ENCODE measurements at places on chromosomes 13 and 19.
A peak's percentile ranks its signal among the peaks of the same experiment; 100 is the strongest.

- no peak for DNase-seq
Measured at GRCh38 chr19:40600570-40601133, 517 bp upstream of the LTBP4 start.

GRCh38 chr13:106621833-106622232 lies 53.9 kb upstream of the ARGLU1 start:
- DNase-seq, result no peak

DNA sequence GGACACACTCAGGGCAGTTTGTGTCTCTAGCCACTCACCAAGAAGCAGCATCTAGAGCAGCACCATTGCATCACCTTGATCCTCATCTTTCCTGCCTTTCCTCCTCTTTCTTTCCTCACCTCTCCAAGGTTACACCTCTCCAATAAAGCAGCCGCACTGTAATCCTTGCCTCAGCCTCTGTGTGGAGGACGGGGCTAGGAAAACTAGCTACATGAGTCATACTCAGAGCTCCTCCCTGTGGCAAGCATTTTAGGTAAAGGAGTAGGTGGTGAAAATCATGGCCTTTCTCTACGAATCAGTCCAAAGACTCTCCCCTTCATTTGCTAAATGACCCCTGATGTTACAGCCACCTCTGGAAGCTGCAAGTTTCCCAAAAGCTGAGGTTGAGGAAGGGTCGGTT lies 108.9 kb downstream of the DNAJC15 start:
- DNase-seq, result no peak

- no peak for DNase-seq
Measured at GRCh38 chr19:5494773-5495172, 39.6 kb downstream of the ZNRF4 start.

DNA sequence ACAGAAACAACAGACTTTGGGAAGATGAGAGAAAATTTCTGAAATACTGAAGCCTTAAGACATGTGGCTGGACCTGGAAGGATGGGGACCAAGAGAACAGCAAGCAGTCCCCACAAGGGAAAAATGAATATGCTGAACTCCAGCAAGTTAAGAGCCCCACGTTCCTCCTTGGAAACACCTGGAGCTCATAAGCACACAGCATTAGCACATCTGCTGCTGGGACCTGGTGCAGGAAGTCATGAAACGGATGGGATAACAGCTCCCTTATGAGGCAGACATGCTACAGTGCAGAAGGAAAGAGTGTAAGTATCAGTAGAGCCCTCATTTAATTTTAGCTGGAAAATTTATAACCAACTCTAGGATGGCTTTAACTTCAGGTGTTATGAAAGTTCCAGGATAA lies 67.3 kb downstream of the SLC15A1 start:
- no peak for DNase-seq

GRCh38 chr19:47003611-47004465 lies 15.8 kb upstream of the NPAS1 start:
- DNase-seq, result no peak

- DNase-seq, result no peak
Measured at GRCh38 chr19:5991244-5991838, 13.4 kb upstream of the RANBP3 start.

DNA sequence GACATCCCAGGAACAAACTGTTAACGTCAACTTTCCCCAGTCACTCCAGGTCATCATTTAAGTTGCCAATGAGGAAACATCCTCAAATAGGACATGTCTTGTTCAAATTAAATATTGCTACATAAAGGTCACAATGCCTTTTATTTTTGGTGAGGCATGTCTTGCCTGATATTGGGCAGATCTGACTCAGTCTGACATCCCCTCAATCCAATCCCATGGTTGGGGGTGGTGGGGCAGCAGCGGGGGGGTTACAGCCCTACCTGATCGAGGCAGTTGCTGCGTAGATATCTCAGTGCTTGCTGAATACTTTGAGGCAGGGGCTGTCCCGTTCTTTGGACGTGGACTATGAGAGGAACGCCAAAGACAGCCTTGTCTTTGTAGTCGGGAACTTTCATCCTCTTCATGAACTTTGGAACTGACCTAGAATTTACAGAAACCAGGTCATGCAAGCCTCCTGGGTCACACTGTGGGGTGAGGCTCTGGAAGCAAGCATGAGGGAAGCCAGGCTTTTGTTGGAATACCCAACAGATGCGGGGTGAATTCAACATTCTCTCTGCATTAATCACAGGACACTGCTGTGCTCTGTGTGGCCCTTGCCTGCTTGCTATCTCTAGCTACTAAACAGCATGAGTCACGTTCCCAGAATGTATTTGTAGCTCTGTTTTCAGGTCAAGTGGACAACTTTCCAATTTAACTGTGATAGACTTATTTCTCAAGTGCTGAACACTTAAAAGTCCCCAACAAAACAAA lies 109.8 kb downstream of the KL start:
- no peak for DNase-seq

- DNase-seq, result no peak
Measured at GRCh38 chr13:79709471-79709870, 228.5 kb downstream of the NDFIP2 start.

- no peak for DNase-seq
Measured at GRCh38 chr19:57954996-57955395, 7.5 kb upstream of the ZNF256 start.

- DNase-seq, result peak; percentile 4
Measured at GRCh38 chr19:29277102-29277501, 64.2 kb upstream of the UQCRFS1 start.

- no peak for DNase-seq
Measured at GRCh38 chr13:34078334-34078999, 260.5 kb downstream of the RFC3 start.

- no peak for DNase-seq
Measured at GRCh38 chr19:15218501-15218900, 13.7 kb downstream of the EPHX3 start.
